Cardiac atrium fibroblast (primary cell): ENCODE measurements at places on chromosomes 5 and 9. TPM values are rescaled to one million over a fixed set of nuclear protein-coding genes. Genes with fewer than 3 reads are reported as not detected.

Gene IL7R
- total RNA-seq, result 0.72 and 4.2 TPM in 2 replicates

Gene FAM151B
- total RNA-seq, result 5.4 and 5.7 TPM in 2 replicates

Gene STPG3
- total RNA-seq, result not detected in 2 replicates

Gene FAM200C
- total RNA-seq, result 1.1 and 4.4 TPM in 2 replicates

Gene HMCN2
- not detected in 2 replicates for total RNA-seq

Gene RAD50
- 6.7 and 8.6 TPM in 2 replicates for total RNA-seq

Gene PHYHD1
- total RNA-seq, result 16.2 and 22.2 TPM in 2 replicates

Gene KLHL3
- 2.5 and 6.3 TPM in 2 replicates for total RNA-seq

Gene CEP72
- total RNA-seq, result 1.5 and 2.5 TPM in 2 replicates

Gene ANGPTL2
- total RNA-seq, result 52.0 and 71.5 TPM in 2 replicates

Gene PCAT7
- total RNA-seq, result not detected in 2 replicates

Gene CA9
- total RNA-seq, result 8.3 and 8.8 TPM in 2 replicates

Gene PCDHGB1
- 0.36 and 0.81 TPM in 2 replicates for total RNA-seq

Gene ELAVL2
- total RNA-seq, result 0.49 TPM in 1 of 2 replicates, not detected in the other

Gene MEIKIN
- not detected in 2 replicates for total RNA-seq
